ENCODE measurements at places on chromosomes 7 and 10. TPM values are rescaled to one million over a fixed set of nuclear protein-coding genes. Genes with fewer than 3 reads are reported as not detected.

DNA sequence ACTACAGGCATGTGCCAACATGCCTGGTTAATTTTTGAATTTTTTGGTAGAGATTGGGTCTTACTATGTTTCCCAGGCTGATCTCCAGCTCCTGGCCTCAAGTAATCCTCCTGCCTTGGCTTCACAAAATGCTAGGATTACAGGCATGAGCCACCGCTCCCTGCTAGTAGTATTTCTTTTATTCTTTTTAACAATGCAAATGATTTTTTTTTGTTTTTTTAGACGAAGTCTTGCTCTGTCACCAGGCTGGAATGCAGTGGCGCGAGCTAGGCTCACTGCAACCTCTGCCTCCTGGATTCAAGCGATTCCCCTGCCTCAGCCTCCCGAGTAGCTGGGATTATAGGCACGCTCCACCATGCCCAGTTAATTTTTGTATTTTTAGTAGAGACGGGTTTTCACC lies 58.1 kb downstream of the SVIL start:
- DNase-seq = no peak

- no peak for DNase-seq
Observed at GRCh38 chr7:29044554-29044953, 86.4 kb upstream of the TRIL start.

- no peak for DNase-seq
Observed at GRCh38 chr10:55237462-55237861, 436.4 kb upstream of the PCDH15 start.

MUC3A gene
- total RNA-seq = not detected

- DNase-seq = no peak
Observed at GRCh38 chr10:106708506-106708905, 456.0 kb downstream of the SORCS1 start.

KIAA1549 gene
- 1.3 TPM for total RNA-seq

GRCh38 chr7:40371806-40372440 lies 237.1 kb downstream of the SUGCT start:
- DNase-seq = no peak

- no peak for DNase-seq
Observed at GRCh38 chr10:5387169-5387568, 17.5 kb downstream of the TUBAL3 start.

- DNase-seq = peak; percentile 76
Observed at GRCh38 chr7:134255814-134256213, 60.9 kb downstream of the SLC35B4 start.

DNA sequence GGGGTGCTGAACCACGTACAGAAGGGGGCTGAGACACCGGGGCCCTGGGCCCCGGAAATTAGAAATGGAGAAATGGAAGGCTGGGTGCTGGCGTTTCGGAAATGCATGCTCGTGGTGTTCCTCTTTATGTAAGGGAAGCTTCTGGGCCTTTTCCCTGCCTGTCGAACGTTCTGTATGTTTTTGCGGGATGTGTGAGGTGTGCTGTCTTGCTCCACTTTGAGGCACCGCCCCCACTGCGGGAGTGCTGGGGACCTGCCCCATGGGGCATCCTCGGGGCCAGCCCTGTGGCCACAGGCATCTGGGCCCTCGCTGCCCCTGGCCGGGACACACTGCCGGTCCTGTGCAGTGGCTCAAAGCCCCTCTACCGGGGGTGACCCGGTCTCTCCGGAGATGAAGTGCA lies 1.7 kb upstream of the VENTX start:
- no peak for DNase-seq

MYOZ1 gene
- 1.2 TPM for total RNA-seq
